ENCODE measurements at places on chromosomes 5 and 9.
A peak's percentile ranks its signal among the peaks of the same experiment; 100 is the strongest.

- no peak for DNase-seq
Measured at GRCh38 chr5:144504929-144505577, 334.4 kb downstream of the KCTD16 start.

GRCh38 chr5:75330404-75330803 is 6.6 kb upstream of the HMGCR start:
- no peak for DNase-seq

DNA sequence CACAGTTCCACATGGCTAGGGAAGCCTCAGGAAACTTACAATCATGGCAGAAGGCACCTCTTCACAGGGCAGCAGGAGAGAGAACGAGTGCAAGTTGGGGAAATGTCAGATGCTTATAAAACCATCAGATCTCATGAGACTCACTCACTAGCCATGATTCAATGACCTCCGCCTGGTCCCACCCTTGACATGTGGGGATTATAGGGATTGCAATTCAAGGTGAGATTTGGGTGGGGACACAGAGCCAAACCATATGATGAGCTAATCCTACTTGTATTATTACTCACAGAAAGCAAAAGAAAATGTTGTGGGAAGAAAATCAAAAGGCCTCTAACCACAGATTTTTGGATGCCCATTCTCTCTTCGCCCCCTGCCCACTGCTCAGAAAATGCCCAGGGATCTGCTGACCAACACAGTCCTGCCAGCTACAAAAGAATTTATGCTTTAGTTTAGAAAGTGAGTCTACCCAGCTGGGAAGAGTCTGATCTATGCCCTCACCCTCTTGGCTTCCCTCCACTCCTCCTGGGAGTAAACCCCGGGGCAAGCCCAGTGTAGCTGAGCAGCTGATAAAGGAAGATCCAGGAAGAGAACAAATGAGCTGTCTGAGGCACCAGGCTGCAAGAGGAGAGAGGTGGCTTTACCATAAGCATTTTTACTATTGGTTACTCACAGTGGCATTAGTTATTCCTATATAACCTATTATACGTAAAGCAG is 53.1 kb downstream of the RNF130 start:
- no peak for DNase-seq

DNA sequence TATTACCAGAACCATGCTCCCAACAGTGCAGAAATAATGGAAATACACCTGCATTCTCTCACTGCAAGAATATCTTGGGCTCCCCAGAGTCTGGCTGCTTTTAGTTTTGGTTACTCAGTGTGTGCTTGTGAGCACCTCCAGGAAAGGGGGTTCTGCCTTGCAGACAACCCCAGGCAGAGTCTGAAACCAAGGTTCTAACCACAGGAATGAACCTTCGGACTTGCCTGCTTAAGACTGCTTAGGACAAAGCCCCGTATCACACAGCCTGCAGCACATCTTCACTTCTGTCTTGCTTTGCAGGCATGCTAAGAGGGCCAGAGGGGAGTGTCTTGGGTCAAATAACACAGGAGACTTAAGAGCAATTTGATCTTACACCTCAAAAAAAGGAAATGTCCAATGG is 94.8 kb upstream of the SPATA31C2 start:
- DNase-seq: no peak

GRCh38 chr9:125262294-125262991 is 817 bp downstream of the GAPVD1 start:
- no peak for DNase-seq

- no peak for DNase-seq
Measured at GRCh38 chr5:41722359-41722950, 147.8 kb downstream of the OXCT1 start.

DNA sequence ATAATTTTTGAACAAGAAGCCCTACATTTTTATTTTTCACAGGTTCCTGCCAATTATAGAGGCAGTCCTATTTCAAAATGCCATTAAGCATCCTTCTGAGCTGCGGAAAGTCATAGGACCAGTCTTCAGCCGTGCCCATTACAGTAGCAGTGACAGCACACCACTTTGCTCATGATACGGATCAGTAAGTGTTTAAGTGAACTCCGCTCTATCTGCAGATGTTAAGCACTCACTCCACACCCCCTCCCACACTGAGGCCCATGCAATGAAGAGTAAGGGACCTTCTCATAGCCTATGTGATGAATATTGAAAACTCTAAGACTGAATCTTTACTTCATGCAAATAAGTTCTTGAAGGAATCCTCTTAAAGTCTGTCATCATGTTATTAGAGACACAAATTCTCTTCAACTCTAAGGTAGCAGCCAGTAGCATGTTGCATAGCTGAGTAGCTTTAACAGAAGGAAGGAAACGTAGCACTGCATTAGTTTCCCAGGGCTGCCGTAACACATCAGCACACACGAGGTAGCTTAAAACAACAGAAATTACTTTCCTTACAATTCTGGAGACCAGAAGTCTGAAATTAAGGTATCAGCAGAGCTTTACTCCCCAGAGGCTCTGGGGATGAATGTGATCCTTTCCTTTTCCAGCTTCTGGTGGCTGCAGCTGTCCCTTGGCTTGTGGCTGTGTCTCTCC is 20.3 kb upstream of the TAF11L2 start:
- no peak for DNase-seq

DNA sequence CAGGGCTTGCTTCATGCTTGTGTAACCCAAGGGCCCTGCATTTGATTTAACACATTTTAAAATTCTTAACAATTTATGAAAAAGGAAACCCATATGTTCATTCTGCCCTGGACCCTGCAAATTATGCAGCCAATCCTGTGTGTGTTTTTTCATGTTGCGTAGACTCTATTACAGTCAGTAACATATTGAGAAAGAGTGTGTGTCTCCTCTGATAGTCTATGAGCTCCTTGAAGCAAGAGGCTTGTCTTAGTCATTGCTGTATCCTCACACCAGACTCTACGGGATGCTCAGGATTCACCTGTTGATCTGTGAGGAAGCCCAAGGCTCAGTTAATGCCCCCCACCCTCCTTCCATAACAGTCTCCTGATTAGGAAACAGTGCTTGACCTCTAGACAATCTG is 177.3 kb upstream of the DMAC1 start:
- no peak for DNase-seq

DNA sequence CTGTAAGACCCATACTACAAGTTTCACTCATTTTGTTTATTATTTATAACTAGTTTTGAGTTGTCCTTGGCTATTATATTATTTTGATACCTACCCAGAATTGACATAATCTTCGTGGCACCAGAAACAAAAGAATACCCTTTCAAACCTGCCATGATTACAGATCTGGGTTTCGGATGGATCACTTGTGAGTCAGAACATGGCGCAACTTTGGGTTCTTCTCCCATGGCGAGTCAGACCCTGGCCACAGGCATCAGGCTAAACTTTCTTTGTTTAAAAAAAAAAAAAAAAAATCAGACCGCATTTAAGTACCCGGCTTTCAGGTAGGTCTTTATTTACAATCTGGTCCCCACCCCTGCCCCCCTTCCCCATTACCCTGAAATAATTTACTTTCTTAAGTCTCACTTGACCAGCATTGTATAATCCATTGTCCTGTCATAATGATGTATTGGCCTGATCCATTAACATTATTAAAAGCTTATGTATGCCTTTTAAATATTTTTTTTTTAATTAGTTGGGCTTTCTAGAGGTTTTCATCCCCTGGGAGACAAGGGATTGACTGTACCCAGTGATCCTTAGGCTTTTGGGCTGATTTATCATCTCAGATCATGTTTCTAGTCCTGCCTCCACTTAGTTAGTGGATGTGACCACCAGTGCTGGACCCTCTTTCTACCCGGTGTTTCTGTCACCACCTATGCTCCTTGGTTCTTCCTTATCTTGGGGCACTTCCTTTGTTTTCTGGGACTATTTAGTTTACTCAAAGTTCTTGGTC is 43.9 kb downstream of the F2RL2 start:
- no peak for DNase-seq

DNA sequence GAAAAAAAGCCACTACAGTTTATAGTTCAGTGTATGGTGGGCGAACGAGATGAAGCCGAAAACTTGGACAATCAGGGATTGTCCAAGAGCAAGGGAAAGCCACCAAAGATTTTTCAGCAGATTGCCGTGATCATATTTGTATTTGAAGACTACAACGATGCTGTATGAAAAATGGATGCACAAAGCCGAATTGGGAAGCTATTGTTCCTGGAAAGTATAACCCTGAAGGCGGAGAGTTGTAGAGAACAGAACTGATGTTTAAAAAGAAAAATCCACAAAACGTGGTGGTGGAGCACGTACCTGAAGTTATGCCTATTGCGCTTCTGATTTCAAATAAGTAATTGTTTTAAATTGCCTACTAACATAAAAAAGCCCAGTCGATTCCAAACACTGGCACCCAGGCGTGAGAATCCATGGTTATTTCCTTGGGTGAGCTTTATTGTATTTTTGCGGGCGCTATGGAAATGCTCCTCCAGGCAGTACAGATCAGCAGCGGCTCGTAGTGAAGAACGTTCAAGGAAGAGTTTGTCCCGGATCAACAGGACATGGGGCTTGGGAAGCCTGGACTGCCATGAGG is 772 bp upstream of the TARS1 start:
- DNase-seq: no peak

DNA sequence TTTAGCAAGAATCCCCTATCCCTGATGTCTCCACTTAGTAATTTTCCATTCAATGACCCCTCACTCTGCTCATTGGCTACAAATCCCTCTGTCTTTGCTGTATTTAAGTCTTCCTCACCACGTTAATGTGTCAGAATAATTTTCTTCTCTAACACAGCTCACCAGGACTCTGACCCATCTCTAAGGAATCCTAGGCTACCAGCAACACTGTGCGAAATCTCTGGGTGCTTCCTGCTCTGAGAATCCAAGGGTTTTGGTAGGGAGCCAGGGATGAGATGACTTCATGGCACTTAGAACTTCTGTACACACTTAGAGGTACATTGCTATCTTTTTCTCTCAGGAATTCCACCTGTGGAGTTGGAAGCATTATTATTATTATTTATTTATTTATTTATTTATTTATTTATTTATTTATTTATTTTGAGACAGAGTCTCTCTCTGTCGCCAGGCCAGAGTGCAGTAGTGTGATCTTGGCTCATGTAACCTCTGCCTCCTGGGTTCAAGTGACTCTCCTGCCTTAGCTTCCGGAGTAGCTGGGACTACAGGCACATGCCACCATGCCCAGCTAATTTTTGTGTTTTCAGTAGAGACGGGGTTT is 53.5 kb downstream of the FOXI1 start:
- no peak for DNase-seq

DNA sequence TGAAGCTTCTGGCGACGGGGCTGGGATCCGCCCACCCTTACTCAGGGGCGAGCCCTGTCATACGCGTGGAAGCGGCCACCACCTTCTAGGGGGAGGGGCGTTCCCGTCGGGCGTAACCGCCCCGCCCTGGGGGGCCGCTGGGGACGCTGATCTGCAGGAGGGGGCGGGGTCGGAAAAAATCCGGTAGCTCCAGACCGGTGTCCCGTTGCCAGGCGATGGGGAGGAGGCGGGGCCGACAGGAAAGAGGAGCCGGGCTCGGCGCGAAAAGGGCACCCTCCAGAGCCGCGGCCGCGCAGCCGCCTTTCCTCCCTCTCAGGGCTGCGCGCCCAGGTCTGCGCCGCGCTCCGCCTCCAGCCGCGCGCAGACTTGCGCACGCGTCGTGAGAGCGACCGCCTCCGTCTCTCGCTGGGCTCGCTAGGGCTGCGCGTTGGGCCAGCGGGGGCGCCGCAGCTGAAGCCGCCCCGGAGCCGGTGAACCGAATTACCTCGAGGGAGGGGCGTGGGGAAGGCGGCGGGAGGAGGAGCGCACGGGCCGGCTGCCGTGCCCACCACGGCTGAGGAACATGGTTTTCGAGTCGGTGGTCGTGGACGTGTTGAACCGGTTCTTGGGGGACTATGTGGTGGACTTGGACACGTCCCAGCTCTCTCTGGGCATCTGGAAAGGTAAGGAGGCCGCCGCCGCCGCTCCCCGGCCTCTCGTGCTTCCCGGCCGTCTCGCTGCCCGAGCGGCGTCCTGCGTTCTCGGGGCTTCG is at the start of gene VPS13A:
VPS13A (plus strand) TSS at position 392 of the 751 bp plus-strand sequence; CDS start at position 563, 171 bp downstream.
- peak; percentile 97 for DNase-seq

DNA sequence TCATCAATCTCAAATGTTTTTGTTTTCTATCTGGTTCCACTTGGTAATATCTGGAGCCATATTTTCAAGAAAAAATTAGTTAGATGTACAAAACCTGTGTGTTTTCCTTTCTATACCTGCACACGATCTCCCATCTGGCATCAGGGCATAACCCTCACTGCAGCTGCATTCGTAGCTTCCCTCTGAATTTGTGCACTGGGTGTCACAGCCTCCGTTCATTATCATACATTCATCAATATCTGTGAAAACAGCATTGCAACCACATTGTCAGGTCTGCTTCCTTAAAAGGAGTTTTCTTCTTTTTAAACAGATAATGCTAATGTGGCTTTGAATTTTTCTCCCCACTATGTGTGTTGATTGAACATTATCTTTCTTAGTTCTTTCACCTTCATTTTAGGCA is 202.7 kb downstream of the FBN2 start:
- no peak for DNase-seq

GRCh38 chr5:93438124-93438523 is 142.9 kb downstream of the NR2F1-AS1 start:
- DNase-seq: no peak

DNA sequence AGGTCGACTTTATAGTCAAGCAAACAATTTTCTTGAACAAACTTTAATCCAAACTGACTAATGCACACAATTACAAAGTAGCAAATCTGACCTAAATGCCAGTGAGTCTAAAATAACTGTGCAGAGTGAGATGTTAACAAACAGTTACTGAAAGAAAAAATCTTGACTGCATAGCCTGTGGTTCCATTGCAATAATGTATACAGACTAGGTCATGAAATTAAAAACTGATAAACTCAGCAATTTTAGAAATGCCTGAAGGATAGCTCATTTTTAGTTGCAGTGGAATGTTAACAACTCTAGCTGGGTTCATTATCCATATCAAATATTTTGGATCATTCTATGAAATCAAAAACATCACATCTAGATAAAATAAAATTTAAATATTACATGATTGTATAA is 73.4 kb upstream of the CDH12 start:
- no peak for DNase-seq

- DNase-seq: no peak
Measured at GRCh38 chr9:111662576-111663300, 1.3 kb downstream of the GNG10 start.

DNA sequence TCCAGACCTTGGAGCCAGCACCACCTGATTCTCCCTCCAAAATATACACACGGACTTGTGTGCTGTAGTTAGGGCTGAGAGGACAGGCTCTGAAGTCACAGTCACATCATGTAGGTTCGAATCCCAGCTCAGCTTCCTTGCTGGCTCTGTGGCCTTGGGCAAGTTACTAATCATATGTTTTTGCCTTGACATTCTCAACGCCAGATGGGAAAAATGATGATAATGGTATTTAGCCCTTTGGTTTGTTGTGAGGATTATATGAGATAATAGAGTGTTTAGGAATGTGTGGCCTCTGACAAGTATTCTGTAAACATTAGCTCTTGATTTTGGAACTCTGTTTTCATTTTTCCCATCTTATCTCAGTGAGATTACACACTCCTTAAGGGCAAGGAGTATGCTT is 72.5 kb downstream of the PLAC8L1 start:
- no peak for DNase-seq

DNA sequence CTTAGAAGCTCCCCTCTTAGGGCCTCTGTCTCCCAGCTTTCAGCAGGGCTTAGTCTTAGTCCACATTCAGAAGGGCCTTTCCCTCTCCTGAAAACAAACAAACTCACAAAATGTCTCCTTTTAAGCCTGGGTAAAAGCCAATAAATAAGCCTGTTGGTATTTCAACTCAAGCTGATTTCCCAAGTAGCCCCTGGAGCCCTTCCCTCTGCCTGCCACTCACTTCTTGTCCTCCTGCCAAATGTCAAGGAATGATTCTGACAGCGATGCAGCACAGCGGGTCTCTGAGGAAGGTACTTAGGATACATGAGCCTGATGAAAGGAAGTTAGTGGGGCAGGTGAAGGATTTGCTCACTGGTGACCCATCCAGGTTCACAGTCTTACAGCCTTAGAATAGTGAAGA is 210.5 kb downstream of the PJA2 start:
- no peak for DNase-seq

Data from stimulated activated naive CD8-positive, alpha-beta T cell treated with anti-CD3 and anti-CD28 coated beads, Interleukin-15, Interleukin-2, amounts not matched to agents 100 U/mL and 50 U/mL, for 24 hours (primary cell).